ENCODE measurements at places on chromosomes 7 and 10.

DNA sequence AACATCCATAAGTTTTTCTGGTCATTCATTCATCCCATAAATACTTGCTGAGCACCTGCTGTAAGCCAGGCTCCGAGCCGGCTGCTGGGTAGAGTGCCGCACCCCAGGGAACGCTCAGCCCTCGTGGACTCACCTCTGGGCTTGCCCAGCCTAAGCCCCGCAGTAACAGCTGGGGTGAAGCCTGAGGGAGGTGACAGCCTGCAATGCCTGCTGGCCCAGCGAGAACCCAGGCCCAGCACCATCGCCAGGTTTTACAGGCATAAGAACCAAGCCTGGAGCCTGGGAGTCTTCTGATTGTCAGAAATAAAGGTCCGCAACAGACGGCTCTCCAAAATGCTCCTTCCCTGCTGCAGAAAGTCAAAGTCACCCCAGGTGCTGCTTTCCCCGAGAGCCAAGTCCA is 205.4 kb downstream of the ZMYND11 start:
- DNase-seq: no peak

GRCh38 chr7:23211589-23211988 is 29.7 kb downstream of the NUP42 start:
- DNase-seq: no peak

GRCh38 chr10:76769582-76769981 is 868.0 kb downstream of the KCNMA1 start:
- no peak for DNase-seq

DNA sequence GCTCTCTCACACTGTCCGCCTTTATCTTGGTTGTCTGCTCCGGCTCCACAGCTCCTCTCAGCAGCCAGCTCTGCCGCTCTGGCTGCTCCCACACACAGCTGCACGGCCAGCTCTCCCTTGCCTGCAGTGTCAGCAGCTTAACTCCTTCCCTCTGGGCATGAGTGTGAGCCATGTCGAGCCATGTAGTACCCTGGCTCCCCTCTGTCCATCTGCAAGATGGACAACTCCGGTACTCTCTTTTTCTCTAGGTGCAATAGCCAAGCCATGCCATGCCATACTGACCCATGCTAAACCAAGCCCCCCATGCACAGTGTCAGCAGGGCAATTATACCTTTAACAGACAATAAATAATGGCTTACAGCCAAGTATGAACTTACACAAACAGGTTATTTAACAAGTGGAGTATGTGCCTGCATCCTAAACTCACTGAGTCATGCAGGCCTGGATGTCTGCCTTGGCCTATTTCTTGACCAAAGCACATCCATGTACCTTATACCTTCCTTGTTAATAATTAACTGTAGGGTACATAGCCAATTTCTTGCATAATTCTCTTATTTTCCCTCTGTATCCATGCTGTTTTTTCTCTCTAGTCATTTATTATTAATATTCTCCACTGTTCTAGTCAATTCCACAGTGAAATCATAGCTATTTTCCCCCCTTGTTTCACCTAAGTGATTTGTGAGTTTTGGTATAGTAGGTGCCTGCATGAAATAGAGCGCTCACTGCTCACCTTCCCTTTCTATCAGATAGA is 170.9 kb downstream of the CDK14 start:
- no peak for DNase-seq

GRCh38 chr10:103514244-103514643 is 20.7 kb downstream of the NEURL1 start:
- DNase-seq: no peak

DNA sequence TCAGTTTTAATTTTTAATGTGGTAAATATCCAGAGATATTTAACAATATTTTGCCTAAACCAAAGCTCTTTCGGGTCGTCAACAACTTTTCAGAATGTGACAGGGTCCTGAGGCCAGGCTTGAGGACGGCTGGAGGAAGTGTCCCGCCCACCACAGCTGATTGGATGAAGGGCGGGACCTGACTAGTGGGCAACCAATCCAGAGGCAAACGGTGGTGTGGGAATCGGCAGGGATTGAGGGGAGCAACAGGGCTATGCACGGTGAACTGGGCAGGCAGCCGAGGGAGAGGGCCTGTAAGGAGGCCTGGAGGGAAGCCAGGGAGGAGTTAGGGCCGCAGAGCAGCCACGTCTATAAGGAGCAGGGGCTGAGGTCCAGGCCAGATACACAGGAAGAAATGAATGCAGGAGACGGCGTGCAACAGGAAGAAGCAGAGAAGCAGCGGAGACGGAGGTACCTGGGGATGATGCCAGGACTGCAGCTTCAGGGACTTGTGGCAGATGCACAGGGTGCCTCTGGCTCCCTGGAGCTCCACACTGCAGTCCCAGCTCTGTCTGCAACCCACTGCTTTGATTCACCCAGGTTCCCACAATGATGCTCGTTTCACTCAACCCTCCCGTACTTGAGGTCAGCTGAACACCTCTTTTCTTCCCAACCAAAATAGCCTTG is 46.1 kb upstream of the ZMIZ1 start:
- no peak for DNase-seq

DNA sequence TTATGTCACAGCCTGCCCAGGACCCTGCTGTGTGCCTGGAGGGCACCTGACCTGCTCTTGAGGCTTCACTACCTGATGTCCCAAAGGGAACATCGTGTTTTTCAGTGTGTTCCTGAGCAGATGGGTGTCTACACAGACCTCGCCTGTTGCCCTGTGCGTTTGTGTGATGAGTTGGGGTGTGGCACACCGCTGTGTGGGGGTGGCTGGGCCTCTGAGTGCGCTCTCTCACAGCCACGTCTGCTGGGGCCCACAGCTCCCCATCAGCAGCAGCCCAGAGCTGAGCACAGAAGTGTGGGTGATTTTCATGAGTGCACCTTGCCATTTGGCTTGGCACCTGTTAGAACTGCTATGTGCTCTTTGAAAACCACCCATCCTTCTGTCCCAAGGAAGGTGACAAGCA is 121.5 kb downstream of the NKX6-2 start:
- no peak for DNase-seq

DNA sequence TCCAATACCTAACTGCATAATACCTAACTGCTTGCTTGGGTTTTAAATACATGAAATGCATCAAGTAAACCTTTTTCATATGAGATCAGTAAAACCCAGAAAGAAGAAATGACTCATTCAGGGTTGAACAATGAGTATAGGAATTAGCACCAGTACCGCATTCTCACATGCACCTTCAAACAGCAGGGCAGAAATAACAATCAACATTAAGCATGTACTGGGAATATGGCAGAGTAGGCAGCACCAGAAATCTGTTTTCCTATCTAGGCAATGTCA is 850.3 kb upstream of the SORCS1 start:
- no peak for DNase-seq

DNA sequence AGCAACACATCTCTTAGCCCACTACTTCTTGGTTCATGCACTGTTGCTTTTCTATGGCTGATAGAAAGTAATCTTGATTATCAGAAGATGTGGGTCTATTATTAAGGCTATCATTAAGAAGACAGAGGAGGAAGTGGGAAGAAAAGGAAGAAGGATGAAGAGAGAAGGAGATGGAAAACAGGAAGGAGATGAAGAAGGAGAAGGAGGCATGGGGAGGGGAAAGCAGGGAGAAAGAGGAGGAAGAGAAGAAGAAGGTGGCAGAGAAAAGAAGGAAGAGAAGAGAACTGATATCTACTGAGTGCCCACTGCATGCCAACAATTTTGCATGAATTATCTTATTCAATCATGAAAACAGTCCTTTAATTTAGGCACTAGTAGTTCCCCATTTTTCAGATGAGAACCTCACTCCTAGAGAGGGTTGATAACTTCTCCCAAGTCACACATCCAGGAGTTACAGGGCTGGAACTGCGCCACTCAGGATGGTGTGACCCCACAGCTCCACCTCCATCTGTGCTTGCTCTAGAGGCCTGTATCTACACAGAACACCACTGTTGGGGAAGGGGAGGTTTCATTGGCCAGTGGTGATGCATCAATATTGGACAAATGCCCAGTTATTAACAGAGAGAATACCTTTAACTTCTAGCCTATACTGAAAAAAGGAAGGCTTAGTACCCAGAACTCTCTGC is 147.4 kb downstream of the CXCL12 start:
- no peak for DNase-seq

DNA sequence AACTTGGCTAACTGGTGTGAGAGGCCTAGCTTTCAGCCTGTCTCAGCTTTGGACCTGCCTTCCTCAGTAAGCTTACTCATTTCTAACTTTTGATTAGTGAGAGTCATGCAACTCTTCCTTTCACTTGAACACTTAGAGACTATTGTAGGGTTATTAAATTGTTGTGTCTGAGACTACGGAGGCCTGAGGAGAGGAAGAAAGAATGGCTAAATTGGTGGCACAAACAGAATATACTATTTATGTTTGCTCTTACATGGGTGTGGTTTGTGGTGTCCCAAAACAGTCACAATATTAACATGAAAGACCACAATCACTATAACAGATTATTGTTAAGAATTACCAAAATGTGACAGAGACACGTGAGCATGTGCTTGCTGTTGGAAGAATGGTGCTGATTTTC is 82.1 kb downstream of the TRIM24 start:
- DNase-seq: no peak

DNA sequence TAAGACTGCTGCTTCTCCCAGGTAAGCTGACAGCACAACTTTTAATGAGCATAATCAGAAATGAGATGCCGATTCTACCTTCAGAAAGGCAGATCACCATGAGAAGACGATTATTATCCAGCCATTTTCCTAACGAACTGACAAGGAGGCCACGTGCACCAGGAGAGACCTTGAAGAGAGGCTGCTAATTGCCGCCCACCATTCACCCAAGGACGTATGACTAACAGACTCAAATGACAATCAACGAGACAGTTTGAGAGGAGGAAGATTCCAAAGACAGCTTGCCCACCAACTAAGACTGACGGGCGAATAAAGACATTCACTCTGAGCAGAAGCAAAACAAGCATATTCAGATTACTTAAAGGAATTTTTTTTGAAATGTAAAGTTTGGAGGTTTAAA is 301.9 kb upstream of the TAC1 start:
- DNase-seq: no peak

DNA sequence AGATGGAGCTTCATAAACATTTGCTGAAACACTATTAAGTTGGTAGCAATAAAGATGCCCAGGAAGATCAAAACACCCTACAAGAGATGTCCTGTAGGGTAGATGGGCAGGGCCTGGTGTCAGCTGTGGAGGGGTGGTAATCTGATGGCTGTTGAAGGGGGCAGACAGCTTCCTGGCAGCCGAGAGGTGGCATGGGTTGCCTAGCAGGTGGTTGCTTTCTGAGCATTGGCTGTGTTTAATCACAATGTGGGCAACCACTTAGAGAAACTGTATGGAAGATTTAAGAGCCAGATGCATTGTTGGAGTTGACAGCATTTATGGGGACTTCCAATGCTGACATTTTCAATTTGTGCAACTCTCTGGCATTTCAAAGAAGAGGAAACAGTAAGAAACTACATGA is 79.9 kb upstream of the SLC26A5 start:
- no peak for DNase-seq

DNA sequence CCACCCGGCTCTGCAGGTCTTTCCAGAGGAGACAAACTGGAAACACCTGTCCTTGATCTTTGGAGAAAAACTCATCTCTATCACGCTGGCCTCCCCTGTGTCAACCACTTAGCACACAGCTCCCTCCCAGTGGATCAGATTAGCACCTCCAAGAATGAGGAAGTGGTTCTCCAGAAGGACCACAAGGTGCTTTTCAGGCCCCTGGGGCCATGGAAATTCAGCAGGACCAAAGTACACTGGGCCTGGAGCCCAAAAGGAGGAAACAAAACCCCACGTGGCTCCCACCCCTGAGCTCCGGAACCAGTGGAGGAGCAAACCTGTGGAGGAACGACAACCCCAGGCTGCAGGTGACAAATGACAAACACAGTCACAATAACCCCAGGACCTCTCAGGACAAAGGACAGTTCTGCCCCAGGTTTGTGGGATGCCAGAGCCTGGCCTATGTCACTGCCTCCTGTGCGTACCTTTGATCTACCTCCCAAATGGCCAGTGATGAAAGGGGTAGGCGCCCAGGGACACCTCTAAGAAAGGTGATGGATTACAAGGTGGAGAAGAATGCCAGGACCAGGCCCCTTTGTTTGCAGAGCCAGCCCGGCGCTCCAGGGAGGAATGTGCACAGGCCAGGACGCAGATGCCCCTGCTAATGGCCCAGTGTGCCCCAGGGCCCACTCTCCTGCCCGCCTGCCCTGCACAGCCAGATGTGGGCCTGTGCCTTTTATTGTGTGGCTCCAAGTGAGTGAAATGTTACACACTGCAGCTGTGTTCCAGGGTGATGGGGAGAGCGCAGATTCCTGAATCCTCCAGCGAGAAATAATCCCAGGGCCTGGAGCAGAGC is 5.7 kb downstream of the TNS3 start:
- no peak for DNase-seq

- DNase-seq: no peak
Measured at GRCh38 chr10:101611096-101611905, 23.2 kb downstream of the DPCD start.

DNA sequence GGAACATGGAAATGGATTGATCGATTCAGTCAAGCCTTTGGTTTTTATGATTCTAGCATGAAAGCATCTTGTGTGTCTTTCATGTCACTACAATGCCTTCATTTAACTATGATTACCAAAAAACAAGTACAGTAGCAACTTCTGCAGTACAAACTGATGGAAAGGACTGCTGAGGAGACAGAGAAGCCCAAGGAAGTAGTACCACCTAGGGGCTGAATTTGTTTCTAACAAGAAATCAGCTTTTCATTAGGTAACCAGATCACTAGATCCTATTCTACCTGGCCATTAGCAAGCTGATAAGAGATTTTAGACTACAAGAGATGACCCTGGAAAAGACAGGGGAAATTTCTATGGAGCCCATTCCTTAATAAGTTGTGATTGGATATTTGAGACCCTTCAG is 3.2 kb upstream of the IFIT1 start:
- no peak for DNase-seq

GRCh38 chr7:22109761-22110160 is 164.1 kb upstream of the CDCA7L start:
- DNase-seq: no peak

DNA sequence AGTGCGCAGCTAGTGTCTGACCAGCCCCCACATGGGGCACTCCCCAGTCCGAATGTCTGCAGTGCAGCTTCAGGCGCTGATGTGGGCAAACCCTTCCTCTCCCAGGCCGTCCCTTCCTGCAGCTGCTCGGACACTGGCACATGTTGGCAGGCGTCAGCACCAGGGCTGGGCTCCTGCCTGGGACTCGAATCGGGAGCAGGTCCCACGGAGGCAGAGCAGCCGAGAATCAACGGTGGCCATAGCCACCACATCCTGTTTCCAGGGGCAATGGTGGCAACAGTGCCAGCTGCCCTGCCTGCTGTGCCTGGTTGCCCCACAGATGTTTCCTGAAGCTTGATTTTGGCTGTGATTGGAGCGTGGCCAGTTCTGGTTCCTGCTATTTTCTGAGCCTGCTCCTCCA is 65.8 kb downstream of the MGMT start:
- DNase-seq: no peak

Measured in CD4-positive, alpha-beta T cell (primary cell).